ENCODE measurements at places on chromosomes 11 and 22. TPM values are rescaled to one million over a fixed set of nuclear protein-coding genes. Genes with fewer than 3 reads are reported as not detected.

Gene OSBP
- 36.0 TPM for total RNA-seq

Gene DCHS1
- 91.5 TPM for total RNA-seq

Gene RTN4RL2
- 119 TPM for total RNA-seq

Gene C11orf42
- total RNA-seq = not detected

Gene MAJIN
- total RNA-seq = not detected

Gene THRSP
- not detected for total RNA-seq

Gene GLB1L2
- 1.0 TPM for total RNA-seq
